ENCODE measurements at places on chromosomes 5 and 9. TPM values are rescaled to one million over a fixed set of nuclear protein-coding genes. Genes with fewer than 3 reads are reported as not detected.
A peak's percentile ranks its signal among the peaks of the same experiment; 100 is the strongest.

- DNase-seq: peak; percentile 76
Measured at GRCh38 chr5:147504011-147504410, 5.9 kb downstream of the DPYSL3 start.

DNA sequence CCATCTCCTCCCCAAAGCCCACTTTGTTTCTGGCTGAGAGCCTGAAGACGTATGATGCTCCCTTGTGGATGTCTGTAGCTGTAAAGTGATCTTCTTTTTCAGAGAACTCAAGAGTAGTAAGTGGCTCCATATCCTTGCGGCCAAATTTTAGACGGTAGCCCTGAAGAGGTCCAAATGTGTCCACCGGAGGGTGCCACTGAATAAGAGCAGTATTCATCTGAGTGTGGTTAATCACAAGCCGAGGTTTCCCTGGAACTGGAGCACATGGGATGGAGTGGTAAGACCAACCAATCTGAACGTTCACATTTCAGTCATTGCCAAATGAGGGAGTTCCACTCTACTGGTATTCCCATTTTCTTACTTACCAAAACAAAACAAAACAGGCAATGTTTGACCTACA is 686.5 kb upstream of the DMAC1 start:
- DNase-seq: peak; percentile 5

- no peak for DNase-seq
Measured at GRCh38 chr5:125348936-125349831, 602.7 kb upstream of the ZNF608 start.

DNA sequence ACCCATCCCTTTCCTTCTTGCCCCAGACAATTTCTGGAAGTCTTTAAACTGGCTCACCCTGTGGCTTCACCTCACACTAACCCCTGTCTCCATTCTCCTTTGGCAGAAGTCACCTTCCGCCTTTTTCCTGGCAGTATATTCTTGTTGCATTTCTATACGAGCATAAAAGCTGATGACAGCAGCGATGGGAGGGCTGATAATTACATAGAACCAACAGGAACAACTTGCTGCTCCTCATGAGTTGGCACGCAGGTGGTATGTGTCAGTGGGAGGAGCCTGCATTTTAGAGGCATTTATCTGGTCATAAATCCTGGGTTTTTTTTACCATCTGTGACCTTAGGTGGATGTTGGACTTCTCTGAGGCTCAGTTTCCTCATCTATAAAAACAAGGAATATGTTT is 61.4 kb upstream of the CKMT2 start:
- DNase-seq: peak; percentile 43

Gene CRB2
- total RNA-seq: 0.26 TPM

Gene PCDHB7
- total RNA-seq: 6.9 TPM

GRCh38 chr5:24904981-24905517 is 260.3 kb upstream of the CDH10 start:
- no peak for DNase-seq

Gene NR4A3
- total RNA-seq: 0.02 TPM

DNA sequence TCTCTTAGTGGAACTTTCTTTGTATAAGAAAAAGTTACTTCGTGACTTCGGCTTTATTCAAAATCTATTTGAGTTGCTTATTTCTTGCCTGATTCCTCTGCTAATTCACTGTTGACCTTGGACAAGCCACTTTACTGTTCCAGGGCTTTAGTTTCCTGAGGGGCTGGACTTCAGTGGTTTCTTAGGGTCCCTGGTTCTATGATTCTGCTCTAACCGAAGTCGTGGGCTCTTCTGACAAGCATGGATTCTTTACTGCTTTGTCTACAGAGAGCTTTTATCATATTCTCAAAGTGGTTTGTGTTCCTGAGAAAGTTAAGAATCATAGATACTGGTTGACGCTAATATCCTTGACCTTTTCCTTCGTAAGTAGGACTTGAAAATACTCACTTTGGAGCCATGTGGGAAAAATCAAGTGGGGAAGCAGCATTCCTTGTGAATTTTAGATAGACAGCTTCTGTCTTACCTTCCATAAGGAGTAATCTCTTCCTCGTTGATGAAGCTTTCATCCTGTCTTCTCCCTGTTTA is 21.1 kb downstream of the EXOSC2 start:
- no peak for DNase-seq

DNA sequence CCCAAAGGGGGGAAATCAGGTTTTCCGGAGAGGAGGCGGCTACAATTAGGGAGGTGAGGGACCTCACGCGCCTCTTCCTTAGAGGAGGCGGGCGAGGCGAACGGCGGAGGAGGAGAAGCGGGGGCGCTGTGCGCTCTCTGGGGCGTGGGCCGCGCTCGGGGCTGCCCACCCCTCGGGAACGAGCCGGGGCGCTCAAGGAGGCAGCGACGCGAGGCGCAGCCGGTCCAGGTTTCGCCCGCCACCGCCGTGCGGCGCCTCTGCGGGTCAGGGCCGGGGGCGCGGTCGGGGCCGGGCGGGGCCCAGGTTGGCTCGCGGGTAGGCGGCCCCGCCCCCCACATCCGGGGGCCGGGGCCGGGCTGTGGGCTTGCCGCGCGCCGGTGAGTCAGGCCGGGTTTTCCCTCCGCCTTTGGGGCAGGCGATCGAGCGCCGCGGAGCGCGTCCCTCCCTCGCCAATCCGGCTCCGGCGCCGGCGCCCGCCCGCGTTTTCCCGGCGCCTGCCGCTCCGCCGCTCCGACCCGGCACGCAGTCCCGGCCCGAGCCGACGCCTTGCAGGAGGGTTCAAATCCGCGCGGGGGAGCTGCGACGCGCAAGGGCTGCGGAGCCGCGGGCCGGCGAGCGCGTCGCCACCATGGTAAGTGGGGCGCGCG is at the start of gene N4BP3:
TSS of gene N4BP3 (plus strand) at position 392 of the 647 bp plus-strand sequence. CDS start 6,052 bp downstream, outside the sequence.
- peak; percentile 35 for DNase-seq

GRCh38 chr5:105754056-105754455 is 1916.7 kb downstream of the EFNA5 start:
- DNase-seq: no peak

GRCh38 chr9:101325053-101325452 is 59.8 kb downstream of the BAAT start:
- DNase-seq: no peak

DNA sequence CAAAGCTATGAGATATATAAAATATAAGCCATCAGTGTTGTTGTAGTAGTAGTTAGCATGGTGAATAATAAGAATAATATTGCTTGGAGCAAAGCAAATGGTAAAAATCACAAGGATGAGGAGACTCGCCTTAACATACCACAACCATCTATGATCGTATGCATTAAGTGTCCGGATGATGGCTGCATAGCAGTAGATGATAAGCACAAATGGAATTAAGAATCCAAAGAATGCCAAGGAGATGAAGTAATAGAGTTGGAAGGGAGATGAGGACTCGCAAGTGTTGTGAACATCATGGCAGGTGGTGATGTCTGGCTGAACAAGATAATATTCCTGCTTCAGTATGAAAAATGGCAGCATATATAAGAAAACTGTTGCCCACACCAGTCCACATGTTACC is 5.5 kb downstream of the F2RL2 start:
- DNase-seq: peak; percentile 69

DNA sequence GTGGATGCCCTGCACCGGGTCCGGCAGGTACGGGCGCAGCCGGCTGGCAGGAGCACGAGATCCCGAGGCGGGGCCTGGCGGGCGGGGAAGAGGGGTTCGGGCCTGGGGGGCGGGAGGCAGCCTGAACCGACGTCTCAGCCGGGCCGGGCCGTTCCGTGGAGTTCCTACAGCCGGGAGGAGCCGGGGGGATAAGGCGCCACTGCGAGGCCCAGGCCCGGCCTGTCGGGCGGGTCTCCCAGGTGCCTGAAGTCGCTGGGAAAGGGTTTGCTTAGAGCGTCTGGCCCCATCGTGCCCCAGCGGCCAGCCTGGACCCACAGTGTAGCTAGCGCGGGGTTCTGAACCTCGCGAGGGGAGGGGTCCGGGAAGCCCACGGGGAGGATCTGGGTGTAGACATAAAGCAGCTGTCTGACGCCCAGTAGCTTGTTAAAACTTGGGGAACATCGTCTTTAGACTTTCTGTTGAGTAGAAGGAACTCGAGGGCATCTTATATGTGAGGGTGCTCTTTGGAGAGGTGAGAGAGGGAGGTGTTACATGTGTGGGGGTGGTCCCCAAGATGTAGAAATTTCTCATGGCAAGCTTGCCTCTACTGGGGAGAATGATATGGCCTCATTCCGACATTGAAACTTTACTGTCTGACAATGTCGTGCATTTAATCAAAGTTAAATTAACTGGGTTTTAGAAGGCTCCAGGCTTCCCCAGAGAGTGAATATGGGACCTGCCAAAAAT is 524 bp downstream of the FUBP3 start:
- no peak for DNase-seq

Gene ZFP2
- total RNA-seq: not detected

Gene RETREG1
- total RNA-seq: 20.7 TPM

DNA sequence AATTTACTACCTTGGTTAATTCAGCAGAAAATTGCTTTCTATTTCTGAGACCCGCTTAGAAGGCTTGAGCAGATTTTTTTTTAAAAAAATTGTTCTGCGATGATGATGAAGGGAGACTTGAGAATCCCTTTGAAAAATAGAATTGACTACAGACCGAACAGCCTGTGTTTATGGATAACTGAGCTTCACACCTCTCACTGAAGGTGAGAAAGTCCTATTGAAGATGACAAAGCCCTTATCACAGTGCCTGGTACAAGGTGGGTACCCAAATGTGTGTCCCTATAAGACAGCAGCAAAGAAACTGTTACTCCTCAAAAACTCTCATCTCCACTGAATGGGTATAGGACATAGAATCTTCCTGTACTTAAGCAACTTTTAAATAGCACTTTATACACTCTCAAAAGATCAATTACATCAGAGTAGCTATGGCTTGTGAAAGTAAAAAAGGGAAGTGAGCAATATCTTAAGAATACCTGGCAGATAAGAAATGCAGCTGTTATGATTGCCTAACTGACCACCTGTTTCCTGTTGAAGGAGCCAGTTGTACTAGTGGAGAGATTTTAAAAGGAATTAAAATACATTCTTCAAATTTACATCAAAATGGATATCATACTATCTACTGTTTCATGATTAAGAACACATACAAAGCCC is 419.7 kb downstream of the CHSY3 start:
- DNase-seq: peak; percentile 60

Gene HNRNPK
- 631 TPM for total RNA-seq

Gene IL31RA
- total RNA-seq: 1.6 TPM

DNA sequence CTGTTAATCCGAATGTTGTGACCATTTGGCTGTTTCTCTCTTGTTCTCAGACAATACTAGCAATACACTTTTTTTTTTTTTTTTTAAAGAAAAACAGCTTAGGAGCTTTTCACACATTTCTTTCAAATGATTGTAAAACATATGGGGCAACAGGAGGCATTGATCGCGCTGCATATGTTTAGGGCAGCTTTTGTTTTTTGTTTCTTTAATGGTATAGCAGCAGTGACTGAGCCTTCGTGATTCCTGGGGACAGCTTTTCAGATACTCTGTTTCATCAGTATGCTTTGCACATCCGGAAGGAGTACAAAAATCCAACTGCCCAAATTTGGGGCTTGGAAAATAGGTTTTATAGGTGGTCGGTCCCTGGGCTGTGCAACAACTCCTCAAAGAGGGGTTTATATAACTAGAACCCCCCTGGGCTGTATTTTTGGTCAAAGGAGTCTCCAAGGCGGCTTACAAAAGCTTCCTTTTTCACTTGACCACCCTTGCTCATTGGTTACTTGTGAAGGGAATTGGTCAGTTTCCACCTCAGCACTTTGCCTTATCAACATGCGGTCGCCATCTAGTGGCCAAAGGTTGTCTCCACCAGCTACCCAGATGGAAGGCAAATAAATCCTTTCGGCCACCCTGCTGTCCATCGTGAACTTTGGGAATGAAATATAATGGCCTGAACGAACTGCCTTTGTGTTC is 91.8 kb downstream of the PDE6A start:
- DNase-seq: peak; percentile 74

- peak; percentile 52 for DNase-seq
Measured at GRCh38 chr5:35651002-35651756, 33.5 kb downstream of the SPEF2 start.

Measured in A172 (cell line).